ENCODE measurements at places on chromosomes 7 and 10.

- DNase-seq: no peak
Observed at GRCh38 chr7:11478882-11479281, 353.1 kb downstream of the THSD7A start.

GRCh38 chr7:77734659-77735421 lies 38.6 kb downstream of the RSBN1L start:
- no peak for DNase-seq

GRCh38 chr7:128884561-128885369 lies 22.1 kb downstream of the ATP6V1F start:
- DNase-seq: no peak

DNA sequence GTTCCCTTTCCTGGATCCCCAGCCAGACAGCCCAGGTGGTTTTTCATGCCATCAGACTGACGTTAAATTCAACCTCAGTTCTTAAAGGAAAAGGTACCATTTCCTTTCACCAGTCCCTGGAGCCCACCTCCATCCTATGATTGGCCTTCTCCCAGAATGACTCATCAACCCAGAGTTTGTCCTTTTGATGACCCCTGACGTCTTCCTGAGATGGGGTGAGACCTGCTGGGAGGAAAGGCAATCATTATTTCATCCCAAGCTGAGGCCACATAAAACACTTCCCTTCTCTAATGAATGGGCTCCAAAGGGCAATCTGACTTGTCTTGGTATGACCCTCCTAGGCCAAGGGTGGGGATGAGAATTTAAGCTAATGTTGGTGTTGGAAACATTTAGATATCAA lies 750.7 kb downstream of the SUGCT start:
- DNase-seq: no peak

- no peak for DNase-seq
Observed at GRCh38 chr7:145151676-145152075, 315.8 kb upstream of the TPK1 start.

- DNase-seq: no peak
Observed at GRCh38 chr10:68280758-68281157, 48.8 kb upstream of the ATOH7 start.

GRCh38 chr10:49830016-49830415 lies 67.9 kb upstream of the OGDHL start:
- DNase-seq: no peak

DNA sequence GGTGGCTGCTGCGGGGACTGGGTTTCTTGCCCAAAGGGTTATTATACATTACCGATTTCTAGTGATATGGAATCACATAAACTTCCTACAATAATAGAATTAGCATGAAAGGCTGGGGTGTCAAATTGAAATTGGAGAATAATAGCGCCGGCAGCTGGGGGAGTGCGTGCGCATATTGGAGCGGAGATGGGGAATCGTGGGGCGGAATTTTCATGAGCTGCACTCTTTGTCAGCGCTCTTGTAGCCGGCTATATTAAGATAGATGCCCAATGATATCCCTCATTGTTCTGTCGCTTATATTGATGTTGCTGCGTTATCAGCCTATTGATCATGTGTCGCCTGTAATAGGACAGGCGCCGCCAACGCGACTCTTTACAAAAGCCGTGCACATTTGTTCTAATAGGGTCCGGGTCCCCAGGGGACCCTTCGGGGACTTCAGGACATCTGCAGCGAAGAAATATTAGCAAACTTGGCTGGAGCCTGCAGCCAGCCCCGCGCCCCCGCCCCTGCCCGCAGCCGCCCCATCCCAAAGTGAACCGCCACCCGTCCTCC lies 5.1 kb downstream of the UNCX start:
- DNase-seq: no peak

- no peak for DNase-seq
Observed at GRCh38 chr7:39816462-39817060, 133.5 kb upstream of the CDK13 start.

GRCh38 chr7:140597428-140597949 lies 43.1 kb downstream of the DENND2A start:
- no peak for DNase-seq

DNA sequence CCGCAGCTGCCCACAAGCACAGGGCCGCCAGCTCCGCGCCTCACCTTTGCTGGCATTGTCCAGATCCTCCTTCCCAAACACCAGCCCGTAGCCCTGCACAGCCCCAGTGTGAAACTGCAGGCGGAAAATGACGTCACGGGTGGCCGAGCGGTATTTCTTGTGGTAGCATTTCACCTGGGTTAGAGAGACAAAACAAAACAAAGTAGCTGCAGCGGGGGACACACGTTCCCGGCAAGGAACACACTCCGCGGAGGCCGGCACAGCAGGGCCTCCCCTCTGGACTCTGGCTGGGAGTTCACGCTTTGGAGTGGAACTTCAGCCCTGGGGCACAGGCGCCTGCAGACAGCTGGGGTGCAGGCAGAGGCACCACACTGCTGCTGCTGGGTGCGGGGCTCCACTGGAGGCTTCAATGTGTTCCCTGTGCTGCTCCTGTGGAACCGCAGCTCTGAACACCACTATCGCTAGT lies 181.1 kb downstream of the TNS3 start:
- no peak for DNase-seq

- no peak for DNase-seq
Observed at GRCh38 chr7:47439181-47439667, 142.7 kb downstream of the TNS3 start.

GRCh38 chr10:58817201-58817846 lies 304.7 kb downstream of the BICC1 start:
- no peak for DNase-seq

GRCh38 chr10:79132681-79133381 lies 64.1 kb downstream of the ZMIZ1 start:
- no peak for DNase-seq
